ENCODE measurements at places on chromosomes 6 and 20.

- no peak for DNase-seq
Observed at GRCh38 chr6:45795678-45796077, 220.0 kb downstream of the CLIC5 start.

DNA sequence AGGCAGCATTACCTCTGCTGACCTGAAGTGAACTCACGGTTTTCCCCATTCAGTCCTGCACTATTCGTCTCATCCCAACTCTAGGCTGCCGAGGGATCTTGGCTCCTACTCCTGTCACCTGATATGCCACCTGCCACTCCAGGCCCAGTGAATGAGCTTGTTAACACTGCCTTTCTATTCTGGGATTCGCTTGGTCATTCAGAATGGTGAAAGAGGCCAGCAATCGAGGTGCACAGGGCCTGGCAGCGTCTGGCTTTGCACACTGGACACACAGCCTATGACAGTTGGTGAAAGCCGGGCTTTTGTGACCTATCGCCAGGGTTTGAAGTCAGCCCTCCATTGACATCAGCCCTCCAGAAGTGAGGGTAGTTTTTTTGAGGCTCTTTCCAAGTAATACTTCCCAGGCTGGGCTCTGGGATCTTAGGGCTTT, 59.3 kb upstream of the MYL9 start:
- no peak for DNase-seq

DNA sequence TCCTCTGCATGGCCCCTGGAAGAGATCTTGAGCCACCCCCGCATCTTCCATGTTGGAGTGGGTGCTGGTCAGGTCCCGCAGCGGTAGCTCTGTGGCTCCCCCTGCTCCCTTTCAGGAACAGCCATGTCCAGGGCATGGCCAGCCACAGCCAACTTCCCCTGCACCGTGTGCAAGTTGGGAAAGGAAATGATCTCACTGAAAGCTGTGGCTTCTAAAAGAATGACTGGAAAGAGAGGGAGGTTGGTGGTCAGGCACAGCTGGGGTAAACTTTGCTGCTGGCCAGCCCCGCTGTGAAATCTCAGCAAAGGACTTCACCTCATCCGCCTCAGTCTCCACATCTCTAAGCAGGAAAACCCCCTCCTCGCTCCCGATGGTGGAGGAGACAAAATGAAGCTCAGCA, 153.6 kb upstream of the CST7 start:
- no peak for DNase-seq

GRCh38 chr20:14219801-14220461, 117.5 kb downstream of the FLRT3 start:
- DNase-seq: peak; percentile 95

- no peak for DNase-seq
Observed at GRCh38 chr6:102327697-102328225, 934.3 kb downstream of the GRIK2 start.

- DNase-seq: no peak
Observed at GRCh38 chr20:5608104-5608441, 142.1 kb upstream of the SHLD1 start.

DNA sequence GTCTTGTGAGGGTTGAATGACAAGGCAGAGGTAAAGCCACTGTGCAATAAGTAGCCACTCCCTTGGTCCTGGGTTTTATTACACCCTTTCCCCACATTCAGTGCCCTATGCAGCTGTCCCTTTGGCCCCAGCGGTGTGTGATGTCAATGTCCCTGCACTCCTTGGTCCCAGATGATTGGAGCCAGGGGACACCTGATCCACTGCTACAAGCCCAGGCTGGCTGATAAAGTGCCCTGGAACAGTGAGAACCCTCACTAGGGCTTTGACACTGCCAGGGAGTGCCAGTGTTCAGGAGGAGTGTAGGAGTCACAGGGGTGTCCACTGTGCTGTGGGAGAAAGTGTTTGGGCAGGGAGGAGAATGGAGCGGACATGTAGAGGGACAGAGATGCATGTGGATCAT, 30.4 kb downstream of the GABRR1 start:
- DNase-seq: no peak

- no peak for DNase-seq
Observed at GRCh38 chr6:137291441-137291840, 72.3 kb upstream of the IFNGR1 start.

DNA sequence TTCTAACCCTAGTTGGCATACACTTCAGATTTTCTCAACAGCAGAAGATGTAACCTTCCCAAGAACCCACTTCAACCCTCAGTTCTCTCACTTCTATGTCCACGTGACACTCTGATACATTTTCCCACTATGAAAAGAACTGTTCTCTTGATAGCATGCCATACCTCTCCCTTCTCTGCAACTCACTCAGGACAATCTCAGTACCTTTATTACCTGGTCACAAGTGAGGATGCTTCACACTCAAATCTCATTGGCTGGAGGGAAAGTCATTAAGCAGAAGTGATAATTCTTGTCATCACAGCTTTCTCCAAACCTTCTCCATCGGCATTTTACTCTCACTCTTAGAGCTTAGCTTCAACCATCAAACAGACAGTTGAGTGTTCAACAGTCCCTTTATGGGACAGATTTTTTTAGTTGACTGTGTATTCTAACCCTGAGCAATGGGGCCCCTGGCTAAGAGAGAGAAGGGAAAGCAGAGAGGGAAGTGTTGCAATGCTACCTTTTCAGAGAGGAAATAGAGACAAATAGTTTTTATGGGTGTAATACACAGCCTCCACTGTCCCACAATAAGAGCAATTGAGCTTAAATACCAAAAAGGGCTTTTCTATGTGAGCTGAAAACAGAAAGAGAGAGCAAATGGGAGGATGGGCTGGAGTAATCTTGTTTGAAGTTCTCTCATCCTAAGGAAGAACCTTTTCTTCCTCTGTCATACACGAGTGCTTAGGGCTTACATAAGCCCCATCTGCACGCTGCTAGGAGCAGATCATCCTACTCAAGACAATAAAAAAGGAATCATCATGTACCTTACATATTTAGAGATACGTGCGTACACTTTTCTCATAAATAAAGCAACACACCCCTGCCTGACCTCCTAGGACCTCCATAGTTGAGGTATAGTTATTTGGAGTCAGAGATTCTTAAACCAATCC, 16.0 kb downstream of the HLA-DPA1 start:
- no peak for DNase-seq

DNA sequence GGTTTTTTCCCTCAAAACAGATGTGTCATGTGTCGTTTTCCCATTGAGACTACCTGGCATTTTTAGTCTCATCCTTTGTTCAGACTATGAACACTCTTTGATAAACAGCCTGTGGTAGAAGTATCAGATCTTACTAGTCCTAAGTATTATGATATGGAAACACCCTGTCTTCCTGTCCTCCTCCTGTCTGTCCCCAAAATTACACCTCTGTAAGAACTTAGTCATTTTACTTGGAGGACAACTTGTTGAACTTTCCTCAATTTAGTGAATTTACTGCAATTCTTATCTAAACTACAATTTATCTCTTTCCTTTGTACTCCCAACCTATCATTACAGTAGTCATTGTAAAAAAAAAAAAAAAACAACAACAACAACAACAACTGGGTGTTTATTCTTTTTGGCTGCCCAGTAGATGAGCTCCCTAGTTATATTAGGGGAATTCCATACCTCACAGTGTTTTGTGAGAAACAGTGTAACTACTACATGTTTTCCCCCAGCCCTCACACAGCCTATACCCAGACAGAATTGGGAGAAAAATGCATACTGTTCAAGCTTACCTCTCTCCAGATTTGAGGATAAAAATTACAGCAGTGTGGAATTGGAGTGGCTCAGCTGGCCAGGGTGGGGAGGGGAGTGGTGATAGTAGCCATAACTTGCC, 18.5 kb upstream of the ERVFRD-1 start:
- DNase-seq: no peak

GRCh38 chr6:13237318-13237717, 91.0 kb downstream of the TBC1D7 start:
- DNase-seq: no peak

GRCh38 chr6:71388856-71389527, 100.4 kb downstream of the OGFRL1 start:
- DNase-seq: no peak

GRCh38 chr6:125154761-125155135, 1.2 kb downstream of the TPD52L1 start:
- peak; percentile 58 for DNase-seq

DNA sequence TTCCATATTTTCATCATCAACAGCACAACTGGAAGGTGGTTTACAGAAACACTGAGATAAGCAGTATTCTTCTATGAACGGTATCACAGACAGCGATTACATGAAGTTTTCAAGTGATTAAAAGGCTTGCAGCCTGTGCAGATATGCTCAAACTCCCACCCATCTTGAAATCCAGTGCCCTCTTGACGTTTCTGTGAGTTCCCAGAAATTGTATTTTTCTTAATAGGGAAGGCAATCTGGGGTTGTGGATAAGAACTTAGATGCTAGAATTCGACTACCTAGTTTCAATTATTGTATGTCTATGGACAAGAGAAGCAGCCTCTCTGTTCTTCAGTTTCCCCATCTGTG, 290.3 kb downstream of the ZNF217 start:
- DNase-seq: no peak

DNA sequence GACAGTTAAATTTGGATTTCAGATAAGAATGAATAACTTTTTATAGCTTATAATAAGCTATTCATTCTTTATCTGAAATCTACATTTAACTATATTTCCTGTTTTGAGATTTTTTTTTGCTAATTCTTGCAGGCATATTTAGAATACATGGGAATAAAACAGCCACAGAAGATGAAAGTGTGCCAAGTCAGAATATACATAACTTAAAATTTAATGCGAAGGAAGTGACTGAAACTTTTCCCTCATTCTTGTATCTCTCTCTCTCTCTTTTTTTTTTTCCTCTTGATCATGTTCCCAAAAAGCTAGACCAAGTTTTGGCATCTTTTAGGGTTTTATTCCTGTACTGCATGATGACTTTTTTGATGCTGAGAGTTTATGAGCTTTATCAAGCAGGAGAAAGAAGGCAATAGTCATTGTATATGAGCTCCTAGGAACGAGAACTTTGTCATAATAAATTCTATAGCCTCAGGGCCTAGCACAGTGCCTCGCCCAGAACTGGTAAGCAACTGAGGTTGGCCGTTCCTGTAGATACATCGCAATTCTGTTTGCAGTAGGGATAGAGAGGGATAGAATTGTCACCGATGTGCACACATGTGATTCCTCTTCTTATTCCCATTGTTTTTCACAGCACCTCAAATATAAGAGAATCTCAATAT, 205.2 kb downstream of the MYLK4 start:
- DNase-seq: no peak

DNA sequence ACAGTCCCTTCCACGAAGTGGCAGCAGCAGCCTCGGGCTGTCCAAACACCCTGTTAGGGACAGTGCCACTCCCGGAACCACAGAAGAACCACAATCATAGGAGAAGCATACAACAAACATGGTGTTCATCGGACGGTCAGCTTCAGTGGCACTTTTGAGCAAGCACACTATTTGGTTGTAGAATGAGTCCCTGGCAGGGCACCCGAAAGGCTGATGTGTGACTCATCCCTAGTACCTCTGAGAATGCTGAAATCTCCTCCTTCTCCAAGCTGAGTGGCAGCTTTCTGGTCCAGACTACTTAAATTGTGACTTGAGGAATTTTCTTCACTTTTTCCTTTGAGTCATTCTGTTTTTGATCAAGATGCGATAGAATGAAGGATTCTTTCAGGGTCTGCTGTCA, 282.5 kb downstream of the ESR1 start:
- no peak for DNase-seq

- no peak for DNase-seq
Observed at GRCh38 chr20:19396460-19397081, 184.1 kb downstream of the SLC24A3 start.

- no peak for DNase-seq
Observed at GRCh38 chr6:49151957-49152356, 311.1 kb downstream of the MMUT start.

GRCh38 chr6:39847221-39847620, 55.0 kb downstream of the DAAM2 start:
- no peak for DNase-seq

- DNase-seq: no peak
Observed at GRCh38 chr6:109373331-109373730, 8.9 kb downstream of the CD164 start.

GRCh38 chr6:138162111-138162954, 594 bp downstream of the ARFGEF3 start:
- peak; percentile 23 for DNase-seq

DNA sequence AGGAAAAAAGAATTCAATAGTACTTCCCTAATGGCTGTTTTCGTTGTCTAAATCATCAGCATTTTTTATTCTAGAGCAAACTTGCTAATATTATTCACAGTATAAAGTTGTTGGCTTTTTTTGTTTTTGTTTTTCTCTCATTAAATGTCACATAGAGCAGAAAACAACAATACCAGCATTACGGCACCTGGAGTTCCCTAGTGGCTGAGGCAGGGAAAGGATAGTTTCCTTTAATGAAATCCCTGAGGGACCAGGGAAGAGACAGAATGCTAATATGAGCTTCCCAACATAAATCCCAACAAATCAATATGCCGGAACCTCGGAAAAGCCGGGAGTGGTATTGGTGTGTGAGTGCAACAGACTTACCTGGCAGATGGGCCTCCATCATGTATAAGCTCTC, 235.2 kb upstream of the ASCC3 start:
- DNase-seq: no peak

- DNase-seq: no peak
Observed at GRCh38 chr6:80280262-80281010, 174.0 kb downstream of the BCKDHB start.

- no peak for DNase-seq
Observed at GRCh38 chr6:52317841-52318581, 33.5 kb upstream of the MCM3 start.

- no peak for DNase-seq
Observed at GRCh38 chr6:17542243-17542642, 57.9 kb upstream of the FAM8A1 start.

GRCh38 chr6:718345-718744, 25.4 kb upstream of the EXOC2 start:
- no peak for DNase-seq

DNA sequence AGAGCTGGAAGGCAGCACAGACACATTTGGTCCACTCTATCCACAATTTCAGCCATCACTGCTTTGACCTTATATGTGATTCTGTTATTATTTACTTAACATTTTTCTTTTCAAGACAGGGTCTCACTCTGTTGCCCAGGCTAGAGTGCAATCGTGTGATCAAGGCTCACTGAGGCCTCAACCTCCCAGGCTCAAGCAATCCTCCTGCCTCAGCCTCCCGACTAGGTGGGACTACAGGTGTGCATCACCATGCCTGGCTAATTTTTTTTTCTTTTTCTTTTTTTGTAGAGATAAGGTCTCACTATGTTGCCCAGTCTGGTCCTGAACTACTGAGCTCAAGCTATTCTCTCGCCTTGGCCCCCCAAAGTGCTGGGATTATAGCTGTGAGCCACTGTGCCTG, 40.3 kb downstream of the BCL2L1 start:
- DNase-seq: no peak

GRCh38 chr6:116556814-116557415, 3.4 kb downstream of the CALHM4 start:
- no peak for DNase-seq

- DNase-seq: no peak
Observed at GRCh38 chr20:63212792-63213191, 3.1 kb downstream of the YTHDF1 start.

DNA sequence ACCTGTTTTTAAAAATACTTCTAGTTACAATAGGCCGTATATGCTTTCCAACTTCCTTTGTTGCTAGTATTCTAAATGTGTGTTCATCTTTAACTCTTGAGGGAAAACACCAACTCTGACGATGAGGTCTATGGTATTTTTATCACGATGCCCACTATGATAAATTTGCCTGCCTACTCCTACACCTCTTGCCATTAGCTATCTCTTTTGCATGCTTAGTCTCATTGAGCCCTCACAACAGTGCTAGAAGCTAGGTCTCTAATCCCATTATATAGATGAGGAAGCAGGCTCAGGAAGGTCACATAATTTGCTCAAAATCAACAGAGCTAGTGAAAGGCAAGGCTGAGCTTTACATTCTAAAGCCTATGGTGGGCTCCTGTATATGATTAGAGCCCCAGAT, 13.2 kb downstream of the AAR2 start:
- DNase-seq: no peak

Measured in ELF-1 (cell line).